Frontal cortex (tissue), 4 donors: ENCODE measurements at places on chromosomes 2 and 18. TPM values are rescaled to one million over a fixed set of nuclear protein-coding genes. Genes with fewer than 3 reads are reported as not detected.

Gene CEP192
- 73.0 TPM for total RNA-seq

- DNase-seq, result no peak
Observed at GRCh38 chr2:202116691-202117090, 43.6 kb downstream of the KIAA2012 start.

DNA sequence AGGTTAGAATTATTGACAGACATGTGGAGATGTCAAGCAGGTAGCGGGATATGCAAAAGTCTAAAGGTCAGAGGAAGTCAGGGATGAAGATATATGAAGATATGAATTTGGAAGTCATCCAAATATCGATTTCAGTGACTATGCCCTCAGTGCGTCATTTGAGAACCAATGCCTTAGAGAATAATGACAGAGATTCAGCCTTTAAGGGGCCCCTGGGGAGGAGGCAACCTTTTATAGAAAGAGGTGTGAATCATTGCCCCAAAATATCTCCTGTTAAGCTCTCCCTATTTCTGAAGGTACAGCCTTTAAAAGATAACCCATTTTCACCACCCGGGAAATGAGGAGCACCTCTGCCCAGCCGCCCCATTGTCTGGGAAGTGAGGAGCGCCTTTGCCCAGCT, 223.4 kb downstream of the NCKAP5 start:
- no peak for DNase-seq

- no peak for DNase-seq
Observed at GRCh38 chr2:69973335-69973735, 11.9 kb upstream of the ASPRV1 start.
